ENCODE measurements at places on chromosomes 12 and 14. TPM values are rescaled to one million over a fixed set of nuclear protein-coding genes. Genes with fewer than 3 reads are reported as not detected.
A peak's percentile ranks its signal among the peaks of the same experiment; 100 is the strongest.

- DNase-seq: no peak
Measured at GRCh38 chr12:132398386-132398991, 69.1 kb upstream of the GALNT9 start.

DNA sequence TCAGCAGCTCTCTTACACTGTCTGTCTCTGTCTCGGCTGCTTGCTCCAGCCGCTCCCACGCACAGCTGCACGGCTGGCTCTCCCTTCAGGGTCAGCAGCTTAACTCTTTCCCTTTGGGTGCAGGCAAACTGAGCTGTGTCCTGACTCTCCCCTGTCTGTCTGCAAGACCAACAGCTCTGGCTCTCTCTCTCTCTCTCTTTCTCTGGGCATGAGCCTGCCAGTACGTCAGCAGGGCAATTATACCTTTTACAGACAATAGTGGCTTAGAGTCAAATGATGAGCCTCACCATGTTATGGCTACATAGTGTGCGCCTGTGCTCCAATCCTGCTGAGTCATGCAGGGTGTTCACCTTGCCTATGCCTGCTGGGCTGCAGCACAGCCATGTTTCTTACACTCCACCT is 120.5 kb upstream of the DDHD1 start:
- DNase-seq: no peak

- DNase-seq: no peak
Measured at GRCh38 chr14:51848120-51848519, 12.3 kb upstream of the GNG2 start.

GRCh38 chr12:89552376-89552775 is 26.5 kb upstream of the POC1B start:
- no peak for DNase-seq

CPM gene
- 1.5 TPM for polyA plus RNA-seq

DNA sequence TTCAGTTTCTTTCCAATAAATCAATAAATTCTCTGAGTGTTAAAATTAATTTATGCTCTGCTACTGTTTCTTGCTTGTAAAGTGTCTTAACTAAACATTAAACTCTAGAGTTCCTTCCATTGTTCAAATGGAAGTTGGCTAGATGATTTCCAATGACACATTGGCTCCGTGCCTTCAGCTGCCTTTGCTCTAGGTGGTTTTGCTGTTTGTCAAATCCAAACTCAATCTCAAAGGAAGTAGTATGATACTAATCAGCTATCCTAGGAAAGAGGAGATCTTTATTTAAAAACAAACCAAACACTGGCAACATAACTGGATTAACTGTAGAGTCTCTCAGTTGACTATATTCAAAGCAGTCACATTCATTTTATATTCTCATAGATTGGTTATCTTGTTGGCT is 356.4 kb downstream of the FOXG1 start:
- no peak for DNase-seq

DNA sequence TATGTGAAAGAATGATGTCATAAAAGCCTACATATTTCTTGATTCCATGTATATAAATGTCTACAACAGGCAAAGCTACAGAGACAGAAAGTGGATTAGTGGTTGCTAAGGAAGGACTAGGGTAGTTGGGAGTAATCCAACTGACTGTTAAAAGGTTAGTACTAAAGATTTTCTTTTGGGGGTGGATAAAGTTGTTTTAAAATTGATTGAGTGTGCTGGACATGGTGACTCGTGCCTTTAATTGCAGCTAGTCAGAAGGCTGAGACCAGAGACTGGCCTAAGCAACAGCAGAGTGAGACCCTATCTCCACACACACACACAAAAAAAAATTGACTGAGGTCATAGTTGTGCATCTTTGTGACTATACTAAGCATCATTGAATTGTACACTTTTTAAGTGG is 234.3 kb downstream of the C12orf50 start:
- no peak for DNase-seq

- no peak for DNase-seq
Measured at GRCh38 chr14:23751616-23752015, 115.5 kb downstream of the DHRS2 start.

- no peak for DNase-seq
Measured at GRCh38 chr12:107241411-107241810, 148.1 kb upstream of the CRY1 start.

- peak; percentile 75 for DNase-seq
Measured at GRCh38 chr14:50943261-50943942, 881 bp downstream of the PYGL start.

DNA sequence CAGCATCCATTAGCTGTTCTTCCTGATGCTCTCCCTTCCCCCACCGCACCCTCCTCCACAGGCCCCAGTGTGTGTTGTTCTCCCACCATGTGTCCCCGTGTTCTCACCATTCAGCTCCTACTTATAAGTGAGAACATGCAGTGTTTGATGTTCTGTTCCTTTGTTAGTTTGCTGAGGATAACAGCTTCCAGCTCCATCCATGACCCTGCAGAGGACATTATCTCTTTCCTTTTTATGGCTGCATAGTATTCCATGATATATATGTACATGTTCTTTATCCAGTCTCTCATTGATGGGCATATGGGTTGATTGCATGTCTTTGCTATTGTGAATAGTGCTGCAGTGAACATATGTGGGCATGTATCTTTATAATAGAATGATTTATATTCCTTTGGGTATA is 9.0 kb downstream of the ATF1 start:
- DNase-seq: no peak
